ENCODE measurements at places on chromosomes 4 and X. TPM values are rescaled to one million over a fixed set of nuclear protein-coding genes. Genes with fewer than 3 reads are reported as not detected.

- DNase-seq = peak; percentile 27
Measured at GRCh38 chr4:113355550-113356371, 306.3 kb downstream of the ANK2 start.

GRCh38 chr4:1815096-1815996 is 22.3 kb downstream of the FGFR3 start:
- DNase-seq = no peak

GRCh38 chrX:115560211-115560977 is 580 bp upstream of the PLS3 start:
- no peak for DNase-seq

- no peak for DNase-seq
Measured at GRCh38 chrX:83504721-83505479, 3.2 kb upstream of the POU3F4 start.

GRCh38 chr4:81648576-81649275 is 177.0 kb upstream of the RASGEF1B start:
- DNase-seq = no peak

DNA sequence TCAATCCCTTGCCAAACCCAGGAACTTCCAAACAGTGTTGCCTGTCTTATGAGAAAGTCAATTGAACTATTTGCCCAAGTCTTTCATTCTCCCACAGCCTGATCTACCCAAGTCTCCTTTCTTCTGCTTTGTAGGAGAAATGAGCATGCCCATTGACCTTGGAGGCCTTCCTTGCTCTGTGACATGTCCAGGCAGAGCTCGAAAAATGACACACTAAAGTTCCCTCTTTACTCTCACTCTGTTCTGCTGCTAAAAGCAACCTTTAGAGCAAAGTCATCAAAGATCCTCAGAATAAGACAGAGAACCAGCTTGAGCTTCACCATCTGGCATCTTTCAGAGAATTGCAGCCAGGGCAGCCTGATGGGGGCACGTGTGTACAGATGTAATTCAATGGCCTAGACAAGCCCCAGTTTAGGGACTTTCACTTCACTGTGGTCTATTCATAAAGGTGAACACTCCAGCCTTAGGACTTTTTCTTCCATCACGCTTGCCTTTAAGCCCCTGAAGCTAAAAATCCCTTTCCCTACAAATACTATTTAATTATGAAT is 136.4 kb downstream of the AMELX start:
- no peak for DNase-seq

The SSX4B gene
- total RNA-seq = not detected
